ENCODE measurements at places on chromosomes 2 and 18.

DNA sequence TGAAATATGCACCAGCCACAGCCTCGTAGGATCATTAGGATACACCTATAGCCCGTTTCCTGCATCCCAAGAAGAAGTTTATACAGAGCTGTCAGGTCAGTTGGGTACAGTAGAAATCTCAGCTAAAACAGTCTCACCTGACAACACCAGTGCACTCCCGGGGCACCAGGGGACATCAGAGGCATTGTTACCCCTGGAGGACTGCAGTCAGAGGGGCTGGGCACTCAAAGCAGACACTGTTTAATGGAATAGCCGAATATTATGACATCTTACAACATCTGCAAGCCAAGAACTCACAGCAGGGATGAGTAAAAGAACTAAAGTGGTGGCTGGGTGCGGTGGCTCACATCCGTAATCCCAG is 93.0 kb upstream of the ID2 start:
- DNase-seq, result no peak

DNA sequence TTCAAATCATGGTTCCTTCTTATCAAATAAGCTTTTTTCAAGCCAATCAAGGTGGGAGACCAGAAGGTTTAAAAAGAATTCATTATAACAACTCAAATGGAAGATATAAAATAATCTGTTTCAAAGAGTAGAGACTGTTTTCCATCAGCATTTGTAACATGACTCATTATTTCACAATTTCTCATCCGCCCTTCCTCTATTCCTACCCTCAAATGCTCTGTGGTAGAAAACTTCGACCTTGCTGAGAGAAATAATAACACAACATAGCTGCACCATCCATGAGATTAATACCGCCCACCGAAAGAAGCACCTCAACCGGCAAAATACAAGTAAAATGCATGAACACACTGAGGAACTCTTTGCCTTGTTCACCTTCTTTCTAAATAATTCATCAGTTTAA is 2039.2 kb upstream of the CELF4 start:
- DNase-seq, result no peak

- no peak for DNase-seq
These were observed 9.1 kb downstream of the RND3 start for GRCh38 chr2:150478200-150478974.

- no peak for DNase-seq
These were observed 147.7 kb downstream of the KLHL29 start for GRCh38 chr2:23532391-23533337.

DNA sequence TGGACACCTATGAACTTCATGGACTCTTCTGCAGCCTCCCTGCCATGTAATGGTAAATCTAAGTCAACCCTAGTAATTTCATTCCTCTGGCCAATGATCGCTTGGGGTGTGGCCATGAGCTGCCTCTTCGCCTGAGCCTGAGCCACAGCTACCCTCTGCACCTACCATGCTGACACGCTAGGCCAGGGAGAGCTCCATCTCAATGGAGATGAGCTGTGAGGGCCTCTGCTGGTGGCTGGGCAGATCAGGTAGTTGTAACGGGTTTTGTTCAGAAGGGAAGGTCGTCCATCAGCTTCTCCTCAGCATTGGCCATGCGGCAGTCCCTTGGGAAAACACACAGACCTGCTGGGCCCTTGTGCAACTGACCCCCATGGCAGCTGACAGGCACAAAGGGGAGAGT is 24.4 kb downstream of the MPHOSPH10 start:
- DNase-seq, result no peak

GRCh38 chr2:3647831-3648651 is 10.0 kb upstream of the ALLC start:
- no peak for DNase-seq

GRCh38 chr2:207107551-207107950 is 58.2 kb downstream of the KLF7 start:
- no peak for DNase-seq

DNA sequence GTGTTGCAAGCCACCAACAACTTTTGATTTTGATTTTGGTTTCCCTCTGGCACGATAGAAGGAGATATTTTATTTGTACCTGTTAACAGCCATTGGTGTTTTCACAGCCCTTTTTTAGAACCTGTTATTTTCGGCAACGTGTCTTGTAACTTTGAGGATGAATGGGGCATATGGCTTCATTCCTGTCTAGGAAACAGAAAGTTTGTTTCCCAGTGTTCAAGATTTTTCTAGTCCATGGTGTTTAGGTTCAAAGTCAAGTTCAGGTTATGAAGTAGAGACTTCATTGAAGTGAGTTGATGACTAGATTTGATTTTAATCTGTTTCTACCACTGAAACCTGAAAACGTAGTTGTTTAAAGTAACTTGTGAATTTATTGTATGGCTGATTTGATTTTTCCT is 343 bp downstream of the RASGRP3 start:
- DNase-seq, result no peak

- DNase-seq, result no peak
These were observed 45.6 kb downstream of the LPIN2 start for GRCh38 chr18:2967357-2967756.

DNA sequence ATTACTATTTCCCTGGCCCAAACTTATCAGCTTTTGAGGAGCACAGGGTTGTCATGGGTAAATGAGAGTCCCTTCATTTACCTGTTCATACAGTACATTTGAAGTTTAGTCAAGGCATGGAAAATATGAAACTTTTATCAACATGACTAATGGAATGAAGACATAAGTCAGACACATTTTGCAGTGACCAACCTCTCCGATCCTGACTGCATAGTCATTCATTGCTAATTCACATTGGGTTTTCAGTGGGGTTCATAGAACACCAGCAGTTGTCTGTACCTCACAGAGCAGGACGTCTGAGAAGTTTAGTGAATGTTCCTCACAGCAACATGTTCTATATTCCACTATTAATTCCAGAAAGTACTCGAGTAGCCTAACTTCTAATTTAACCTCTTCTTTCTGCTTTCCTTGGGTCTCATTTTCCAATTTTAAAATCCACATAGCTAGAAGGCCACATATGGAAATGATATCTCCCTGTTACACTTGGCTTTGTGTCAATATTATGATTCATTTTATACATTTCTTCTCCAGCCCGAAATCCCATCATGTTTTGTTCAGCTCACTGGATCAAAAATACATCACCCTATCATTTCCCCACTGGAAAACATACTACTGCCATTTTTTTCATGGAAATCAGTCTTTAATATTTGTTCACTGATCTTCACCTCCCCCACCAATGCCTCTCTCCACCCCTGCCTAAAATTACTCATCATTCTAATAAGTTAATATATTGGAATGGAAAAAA is 65.9 kb downstream of the CDH20 start:
- DNase-seq, result no peak

GRCh38 chr2:25582077-25582830 is 91.1 kb downstream of the DTNB start:
- no peak for DNase-seq

DNA sequence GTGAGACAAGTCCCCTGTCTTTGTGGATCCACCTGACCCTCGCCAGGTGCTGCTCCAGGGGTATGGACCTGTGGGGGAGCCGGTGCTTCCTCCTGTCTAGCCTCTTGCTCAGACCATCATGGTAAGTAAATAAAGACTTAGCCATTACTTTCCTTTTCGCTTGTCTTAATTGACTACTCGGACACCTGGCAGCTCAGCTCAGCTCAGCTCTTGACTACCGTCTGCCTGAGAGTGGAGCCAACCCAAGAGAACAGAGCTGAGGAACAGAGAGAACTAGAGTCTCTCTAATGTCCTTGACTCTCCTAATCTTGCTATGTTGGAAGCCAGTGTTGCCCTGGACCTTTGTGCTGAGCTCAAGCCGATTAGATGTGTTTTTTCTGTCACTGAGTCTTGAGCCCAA is 170.3 kb upstream of the CXCR4 start:
- no peak for DNase-seq

DNA sequence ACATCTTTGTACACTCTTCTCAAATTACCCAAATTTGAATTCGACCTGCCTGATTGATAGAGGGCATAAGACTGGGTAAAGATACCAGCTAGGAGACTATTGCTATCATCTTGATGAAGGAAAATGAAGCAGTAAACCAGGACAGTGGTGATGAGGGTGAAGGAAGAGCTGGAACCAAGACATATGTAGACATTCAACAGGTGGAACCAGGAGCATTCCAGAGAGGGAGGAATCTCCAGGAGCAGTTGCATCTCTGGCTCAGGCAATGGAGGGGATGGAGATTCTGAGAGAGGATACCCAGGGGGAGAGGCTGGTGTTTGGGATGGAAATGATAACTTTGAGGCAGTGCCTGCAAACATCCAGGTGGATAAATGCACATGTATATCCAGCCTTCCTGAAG is 41.6 kb downstream of the SDC1 start:
- DNase-seq, result no peak

- no peak for DNase-seq
These were observed 186.0 kb downstream of the DPP10 start for GRCh38 chr2:114628481-114628880.

DNA sequence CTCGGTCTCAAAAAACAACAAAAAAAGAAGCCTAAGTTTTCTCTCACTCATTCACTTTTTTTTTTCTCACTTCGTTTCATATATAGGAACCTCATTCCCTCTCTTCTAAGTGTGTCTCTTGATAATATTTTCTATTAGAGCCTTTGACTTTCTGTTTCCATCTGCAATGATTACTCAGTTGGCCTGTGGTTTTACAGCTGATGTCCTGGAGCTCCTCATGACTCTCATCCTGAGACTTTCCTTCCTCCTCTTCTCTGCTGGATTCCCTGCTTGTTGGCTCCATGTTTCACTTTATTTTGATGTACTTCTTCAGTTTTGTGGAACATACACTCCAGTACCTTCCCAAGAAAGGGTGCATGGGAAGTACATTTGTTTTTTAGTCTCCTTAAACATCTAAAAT is 154.2 kb upstream of the GATA6 start:
- no peak for DNase-seq

- no peak for DNase-seq
These were observed 29.5 kb downstream of the PKDCC start for GRCh38 chr2:42077343-42077742.

DNA sequence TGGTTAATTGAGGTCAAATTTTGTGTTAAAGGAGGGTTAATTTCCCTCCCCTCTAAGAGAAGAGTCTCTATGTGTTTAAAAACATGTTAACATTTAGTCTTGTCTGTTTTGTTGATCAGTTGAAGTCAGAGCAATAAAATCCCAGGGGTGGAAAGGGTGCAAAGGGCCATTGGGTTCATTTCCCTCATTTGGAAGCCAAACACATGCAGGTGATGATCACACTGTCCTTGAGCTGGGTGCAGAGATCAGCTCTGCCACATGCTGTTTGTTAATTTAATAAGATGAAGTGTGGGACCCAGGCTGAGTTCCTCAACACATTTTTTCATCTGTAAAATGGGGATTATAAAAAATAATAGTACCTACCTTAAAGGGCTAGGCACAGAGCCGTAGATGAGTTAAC is 260.9 kb downstream of the LPIN1 start:
- no peak for DNase-seq

DNA sequence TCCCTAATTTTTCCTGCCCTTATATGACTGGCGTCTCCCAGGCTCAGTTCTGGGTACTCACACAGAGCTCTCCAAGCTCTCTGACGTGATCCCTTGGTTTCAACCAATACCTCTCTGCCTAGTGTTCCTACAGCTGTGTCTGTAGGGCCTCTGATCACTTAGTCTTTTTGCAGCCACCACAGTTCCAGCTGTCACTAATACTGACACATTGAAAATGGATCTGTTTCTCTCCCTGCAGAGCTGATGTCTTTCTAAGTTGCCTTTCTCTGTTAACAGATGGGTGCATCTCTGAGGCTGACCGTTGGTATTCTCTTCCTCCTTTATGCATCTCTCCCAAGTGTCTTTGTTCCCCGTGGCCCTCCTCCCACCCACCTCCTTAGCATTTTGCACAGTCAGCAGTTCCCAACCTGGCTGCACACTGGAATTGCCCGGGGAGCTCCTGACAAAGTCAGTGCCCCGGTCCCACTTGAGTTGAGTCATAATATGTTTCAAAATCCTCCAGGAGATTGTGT is 62.5 kb downstream of the CERS6 start:
- DNase-seq, result no peak

DNA sequence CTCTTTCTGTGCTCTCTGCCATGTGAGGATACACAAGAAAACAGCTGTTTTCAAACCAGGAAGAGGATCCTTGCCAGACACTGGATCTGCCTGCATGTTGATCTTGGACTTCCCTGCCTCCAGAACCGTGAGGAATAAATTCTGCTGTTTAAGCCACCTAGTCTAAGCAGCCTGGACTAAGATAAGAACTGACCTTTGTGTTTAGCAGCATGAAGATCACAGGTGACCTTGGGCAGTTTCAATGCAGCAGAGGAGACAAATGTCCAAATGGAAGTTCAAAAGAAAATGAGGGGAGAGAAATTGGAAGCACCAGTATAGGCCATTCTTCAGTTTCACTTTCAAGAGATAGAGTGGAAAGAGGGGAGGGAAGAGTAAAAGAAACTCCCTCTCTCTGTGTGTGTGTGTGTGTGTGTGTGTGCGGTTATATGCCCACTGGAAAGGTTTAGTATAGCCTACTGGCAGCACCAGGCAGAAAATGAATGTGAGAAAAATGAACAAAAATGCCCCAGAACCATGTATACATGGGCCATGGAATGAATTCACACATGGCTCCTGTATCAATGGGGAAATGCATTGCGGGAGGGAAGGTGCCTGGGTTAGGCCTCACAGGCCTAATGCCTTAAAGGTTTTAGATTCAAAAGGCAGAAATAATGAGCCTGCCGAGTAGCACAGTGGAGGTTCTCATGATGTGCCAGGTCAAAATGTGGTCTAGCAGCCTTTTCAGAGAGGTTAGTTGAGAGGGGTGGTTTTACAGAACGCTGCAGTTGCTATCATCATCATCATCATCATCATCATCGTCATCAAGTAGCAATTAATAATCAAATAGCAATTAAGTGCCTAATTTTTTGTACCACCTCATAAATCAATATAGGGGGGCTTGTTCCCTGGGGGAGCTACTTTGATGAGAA is 1.1 kb upstream of the CERS6 start:
- no peak for DNase-seq

GRCh38 chr2:55761526-55761925 is 67.9 kb upstream of the PNPT1 start:
- DNase-seq, result no peak

DNA sequence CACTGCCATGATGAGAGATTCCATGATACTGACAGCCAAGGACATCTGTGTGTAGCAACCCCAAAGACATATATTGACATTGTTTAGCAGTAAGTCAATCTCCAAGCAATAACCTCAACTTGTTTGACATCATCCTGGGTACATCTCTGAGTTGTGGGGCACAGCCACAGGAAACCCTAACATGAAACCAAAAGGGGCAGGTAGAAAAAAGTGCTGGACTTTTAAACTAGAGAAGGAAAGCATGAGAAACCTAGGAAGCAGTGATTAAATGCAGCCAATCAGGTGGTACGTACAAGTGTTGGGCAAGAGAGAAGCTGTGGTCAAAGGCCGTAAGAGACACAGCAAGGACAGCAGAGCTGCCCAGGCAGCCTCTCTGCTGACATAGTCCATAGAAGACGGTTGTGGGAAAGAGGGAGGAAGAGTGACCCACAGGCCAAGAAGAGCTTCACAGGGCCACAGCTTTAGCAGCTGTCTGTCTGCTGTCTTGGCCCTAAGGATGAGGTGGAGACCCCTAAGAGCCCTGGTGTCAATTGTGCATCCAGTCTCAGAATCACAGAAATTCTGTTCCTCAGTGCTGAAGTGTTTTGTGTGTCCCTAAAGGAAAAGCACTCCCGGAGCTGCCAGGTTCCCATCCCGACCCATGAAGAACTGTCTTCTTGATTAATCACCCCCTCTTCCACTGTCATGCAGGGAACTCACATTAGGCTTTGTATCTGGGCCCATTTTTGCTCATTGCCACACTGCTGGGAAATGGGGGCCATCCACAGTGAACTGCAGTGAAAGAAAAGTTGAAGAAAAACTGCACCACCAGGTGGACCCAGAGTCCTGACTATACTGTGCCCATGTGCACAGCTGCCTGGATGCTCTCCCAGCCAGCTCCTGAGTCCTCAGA is 25.4 kb upstream of the CHN1 start:
- DNase-seq, result no peak

GRCh38 chr2:62144689-62145477 is 51.0 kb upstream of the B3GNT2 start:
- no peak for DNase-seq

Measured in right atrium auricular region (tissue), 2 donors.